ENCODE measurements at places on chromosomes 6 and 20.

DNA sequence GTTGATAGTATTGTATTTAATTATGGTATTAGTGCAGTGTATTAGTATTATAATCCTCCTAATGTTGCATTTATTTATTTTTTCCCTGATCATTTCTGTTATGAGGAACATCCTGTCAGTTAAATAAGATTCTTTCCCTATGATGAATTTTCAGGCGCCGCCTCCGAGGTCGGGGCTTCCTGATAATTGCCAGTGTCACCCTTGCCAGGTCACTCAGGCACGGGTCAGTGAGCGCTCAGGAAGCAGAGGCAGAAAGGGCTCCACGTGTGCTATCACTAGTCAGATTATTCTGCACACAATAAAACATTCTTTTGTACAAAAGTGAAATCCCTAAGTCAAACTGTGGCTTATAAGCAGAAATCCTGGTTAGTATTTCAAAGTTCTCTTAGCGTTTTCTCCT lies 64.8 kb downstream of the TSHZ2 start:
- DNase-seq: peak; percentile 19

DNA sequence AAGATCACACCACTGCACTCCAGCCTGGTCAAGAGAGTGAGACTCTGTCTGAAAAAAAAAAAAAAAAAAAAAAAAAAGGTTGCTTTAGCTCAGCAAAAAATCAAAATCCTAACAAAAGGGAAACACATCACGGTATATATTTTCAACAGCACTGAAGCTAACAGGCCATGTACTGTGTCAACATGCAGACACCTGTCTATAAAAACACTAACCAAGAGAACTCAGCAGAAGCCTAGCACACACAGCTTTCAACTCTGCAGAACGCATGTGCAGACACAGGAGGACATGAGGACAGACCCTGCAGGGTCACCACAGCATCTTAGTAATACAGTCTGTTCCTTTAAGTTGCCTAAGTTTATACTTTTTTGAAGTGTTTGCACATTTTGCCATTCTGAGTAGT lies 13.5 kb downstream of the NINL start:
- DNase-seq: peak; percentile 24

- DNase-seq: no peak
These were observed 468.5 kb downstream of the KIF16B start for GRCh38 chr20:16104783-16105182.

- DNase-seq: no peak
These were observed 343.2 kb downstream of the FRK start for GRCh38 chr6:115717472-115717871.

- DNase-seq: no peak
These were observed 108.7 kb upstream of the SIRPA start for GRCh38 chr20:1786486-1786885.

- no peak for DNase-seq
These were observed 172.9 kb downstream of the MCHR2 start for GRCh38 chr6:99821164-99821563.
